ENCODE measurements at places on chromosomes 1 and 21. TPM values are rescaled to one million over a fixed set of nuclear protein-coding genes. Genes with fewer than 3 reads are reported as not detected.

Gene CTH
- 3.6 TPM for total RNA-seq

DNA sequence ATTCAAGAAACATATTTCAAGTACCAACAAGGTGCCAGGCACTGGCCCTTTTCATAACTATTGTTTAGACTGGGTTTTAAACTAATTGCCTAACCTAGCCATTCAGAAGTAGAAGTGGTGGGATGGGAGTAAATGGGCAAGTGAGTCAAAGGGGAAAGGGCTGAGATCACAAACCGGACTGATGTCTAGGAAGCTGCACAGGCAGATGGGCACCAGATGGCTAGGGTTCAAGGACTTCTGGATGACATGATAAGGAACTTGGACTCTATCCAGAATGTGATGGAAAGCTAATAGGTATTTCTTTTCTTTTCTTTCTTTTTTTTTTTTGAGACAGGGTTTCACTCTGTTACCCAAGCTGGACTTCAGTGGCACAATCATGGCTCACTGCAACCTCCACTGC is 46.6 kb downstream of the LYST start:
- H3K4me1 ChIP-seq, result no peaks in the 10 kb centered on the region
- no peaks in the 10 kb centered on the region for H3K27me3 ChIP-seq
- no peaks in the 10 kb centered on the region for H3K36me3 ChIP-seq
- no peak overlapping the region for H3K4me3 ChIP-seq

GRCh38 chr1:46533179-46533864 is 18.1 kb downstream of the KNCN start:
- H3K4me1 ChIP-seq, result no peaks in the 10 kb centered on the region
- peak; percentile 75 for DNase-seq
- H3K4me3 ChIP-seq, result peak overlapping the region; percentile 33
- H3K27ac ChIP-seq, result no peak overlapping the region
- H3K27me3 ChIP-seq, result peaks cover 29% of the 10 kb centered on the region
- H3K36me3 ChIP-seq, result no peaks in the 10 kb centered on the region

Gene CA14
- total RNA-seq, result 0.55 TPM

Gene TNFRSF8
- 1.8 TPM for total RNA-seq

Gene NBPF19
- total RNA-seq, result 18.0 TPM

GRCh38 chr1:236103059-236103458 is 38.2 kb upstream of the NID1 start:
- no peak overlapping the region for H3K27ac ChIP-seq
- DNase-seq, result no peak
- H3K36me3 ChIP-seq, result no peaks in the 10 kb centered on the region
- no peak overlapping the region for H3K4me3 ChIP-seq
- no peaks in the 10 kb centered on the region for H3K27me3 ChIP-seq

DNA sequence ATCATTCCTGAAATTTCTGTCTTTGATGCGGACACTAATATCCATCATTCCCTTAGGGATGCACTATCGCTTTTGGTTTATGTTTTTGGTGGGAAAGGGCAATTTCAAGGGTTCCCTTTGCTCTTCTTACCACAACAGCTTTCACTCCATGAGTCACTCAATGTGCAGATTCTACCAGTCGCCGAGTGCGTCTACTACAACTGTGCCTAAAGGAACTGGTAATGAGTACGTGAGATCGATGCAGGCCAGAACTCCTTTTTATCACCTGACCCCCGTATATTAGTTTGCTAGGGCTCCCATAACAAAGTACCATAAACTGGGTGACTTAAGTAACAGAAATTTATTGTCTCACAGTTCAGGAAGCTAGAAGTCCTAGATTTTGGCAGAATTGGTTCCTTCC is 27.5 kb upstream of the TMEM54 start:
- H3K4me3 ChIP-seq, result no peak overlapping the region
- H3K36me3 ChIP-seq, result no peaks in the 10 kb centered on the region
- no peak for DNase-seq
- H3K27ac ChIP-seq, result no peak overlapping the region
- H3K4me1 ChIP-seq, result peaks cover 22% of the 10 kb centered on the region
- H3K27me3 ChIP-seq, result peaks cover 11% of the 10 kb centered on the region

Data from upper lobe of right lung (tissue), 1 donor.